GM23248 (cell line): ENCODE measurements at places on chromosomes 7 and 10. TPM values are rescaled to one million over a fixed set of nuclear protein-coding genes. Genes with fewer than 3 reads are reported as not detected.

The VWC2 gene
- not detected in 2 replicates for total RNA-seq

DNA sequence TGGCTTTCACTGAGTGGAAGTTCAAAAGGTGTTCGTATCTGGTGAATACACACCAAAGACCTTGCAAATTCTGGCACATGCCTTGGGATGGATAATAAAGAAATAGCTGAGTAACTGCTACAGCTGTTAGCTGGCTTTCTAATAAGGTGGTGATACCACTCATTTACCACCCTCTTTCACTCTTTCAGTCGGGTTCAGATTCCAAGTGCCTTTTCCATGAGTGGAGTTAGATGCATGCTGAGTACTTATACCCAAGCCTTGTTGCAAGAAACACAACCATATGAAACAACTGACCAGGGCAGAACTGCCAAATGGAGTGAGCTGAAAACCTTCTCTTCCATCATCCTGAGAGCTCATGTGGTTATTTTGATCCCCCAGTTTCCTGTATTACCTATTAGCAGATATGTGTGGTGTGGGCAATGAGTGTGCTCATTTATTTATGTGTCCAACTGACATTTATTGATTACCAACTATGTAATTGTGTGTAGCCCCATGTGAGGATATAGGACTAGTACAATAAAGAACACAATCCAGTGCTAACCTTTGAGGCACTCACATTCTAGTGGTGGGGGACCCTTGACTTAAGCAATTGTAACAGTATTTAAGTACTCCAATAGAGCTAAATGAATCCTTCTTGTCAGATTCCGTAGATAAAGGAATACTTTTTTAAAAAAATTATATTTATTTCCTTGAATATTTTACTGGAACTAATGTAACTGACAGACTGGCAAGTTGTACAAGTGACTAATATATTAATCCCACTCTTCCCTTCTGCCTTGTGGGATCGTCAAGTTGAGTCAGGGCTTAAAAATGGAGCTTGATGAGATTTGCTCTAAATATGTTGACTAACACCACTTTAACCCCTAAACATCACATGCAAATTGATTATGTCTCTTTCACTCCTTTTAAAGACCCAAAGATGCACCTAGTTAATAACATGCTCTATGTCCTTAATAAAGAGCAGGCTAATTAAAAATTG, 124.7 kb downstream of the ARID5B start:
- peaks cover 53% of the 10 kb centered on the region for H3K4me1 ChIP-seq
- H3K4me3 ChIP-seq, result no peak overlapping the region
- H3K27ac ChIP-seq, result peak overlapping the region; percentile 68
- no peaks in the 10 kb centered on the region for H3K27me3 ChIP-seq
- no peaks in the 10 kb centered on the region for H3K36me3 ChIP-seq

GRCh38 chr10:62183442-62183841, 85.2 kb downstream of the RTKN2 start:
- no peak for DNase-seq
- H3K27me3 ChIP-seq, result no peaks in the 10 kb centered on the region

DNA sequence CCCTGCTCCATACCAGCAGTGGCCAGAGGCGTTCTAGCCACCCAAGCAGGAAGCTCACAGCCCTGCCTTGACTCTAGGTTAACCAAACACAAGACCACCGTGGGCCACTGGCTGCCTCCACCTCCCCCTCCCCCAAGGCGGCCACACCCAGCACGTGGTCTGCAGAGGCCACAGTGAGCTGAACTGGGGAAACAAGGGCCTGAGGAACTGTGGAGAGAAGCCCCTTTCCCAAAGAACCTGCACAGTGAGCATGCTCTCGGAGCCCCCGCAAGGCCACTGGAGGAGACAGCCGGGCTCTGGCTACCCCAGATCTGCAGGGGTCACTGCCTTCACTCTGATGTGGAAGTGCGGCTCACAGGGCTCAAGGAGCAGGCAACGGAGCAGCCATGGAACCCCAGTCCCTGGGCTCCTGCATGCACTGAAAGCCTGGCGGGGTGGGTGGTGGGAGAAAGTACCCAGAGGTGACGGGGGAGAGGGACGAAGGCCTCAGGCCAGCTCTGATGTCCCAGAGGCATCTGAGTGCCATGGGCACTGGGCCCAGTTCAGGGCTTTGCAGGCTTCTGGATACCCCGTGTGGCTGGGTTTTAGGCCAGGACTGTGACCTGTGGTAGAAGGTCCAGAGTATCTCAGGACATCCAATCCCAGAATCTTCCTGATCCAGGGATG, 189.2 kb downstream of the EBF3 start:
- H3K4me1 ChIP-seq, result no peaks in the 10 kb centered on the region
- no peak overlapping the region for H3K27ac ChIP-seq
- DNase-seq, result no peak
- no peak overlapping the region for H3K4me3 ChIP-seq
- H3K27me3 ChIP-seq, result no peaks in the 10 kb centered on the region
- no peaks in the 10 kb centered on the region for H3K36me3 ChIP-seq
